ENCODE measurements at places on chromosomes 1 and 21. TPM values are rescaled to one million over a fixed set of nuclear protein-coding genes. Genes with fewer than 3 reads are reported as not detected.

The TNFAIP8L2 gene
- 0.11 TPM for total RNA-seq

The KCTD3 gene
- total RNA-seq: 49.1 TPM

The WNT3A gene
- total RNA-seq: not detected

The BTBD8 gene
- total RNA-seq: 4.0 TPM

The PLCH2 gene
- 0.22 TPM for total RNA-seq

The RPE65 gene
- not detected for total RNA-seq

The GGPS1 gene
- 22.0 TPM for total RNA-seq

The TBX19 gene
- total RNA-seq: 0.65 TPM

The FHL3 gene
- total RNA-seq: 11.4 TPM

The CFAP57 gene
- total RNA-seq: 0.22 TPM

The TCP10L gene
- total RNA-seq: 0.17 TPM

The C1orf141 gene
- total RNA-seq: not detected

The OTUD3 gene
- 2.2 TPM for total RNA-seq

The SYT14 gene
- total RNA-seq: not detected
